ENCODE measurements at places on chromosomes 13 and 19.

- DNase-seq: no peak
Measured at GRCh38 chr19:41997121-41997850, 3.3 kb upstream of the ATP1A3 start.

DNA sequence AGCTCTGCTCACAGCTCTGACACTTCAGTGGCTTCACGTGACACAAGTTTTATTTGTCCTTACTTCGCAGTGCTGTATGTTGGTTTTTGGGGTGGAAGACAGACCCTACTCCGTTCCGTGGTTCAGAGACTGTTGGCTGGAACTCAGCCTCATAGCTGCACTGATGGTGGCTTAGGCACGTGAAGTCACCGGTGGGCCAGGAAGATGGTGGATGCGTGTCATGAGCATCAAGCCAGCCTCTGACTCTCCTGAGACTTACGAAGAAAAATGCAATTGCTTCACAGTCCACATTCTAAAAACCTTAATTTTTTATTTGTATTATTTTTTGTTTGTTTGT, 161.4 kb upstream of the SOX1 start:
- no peak for DNase-seq

- DNase-seq: no peak
Measured at GRCh38 chr13:110116072-110116487, 190.9 kb downstream of the COL4A1 start.

DNA sequence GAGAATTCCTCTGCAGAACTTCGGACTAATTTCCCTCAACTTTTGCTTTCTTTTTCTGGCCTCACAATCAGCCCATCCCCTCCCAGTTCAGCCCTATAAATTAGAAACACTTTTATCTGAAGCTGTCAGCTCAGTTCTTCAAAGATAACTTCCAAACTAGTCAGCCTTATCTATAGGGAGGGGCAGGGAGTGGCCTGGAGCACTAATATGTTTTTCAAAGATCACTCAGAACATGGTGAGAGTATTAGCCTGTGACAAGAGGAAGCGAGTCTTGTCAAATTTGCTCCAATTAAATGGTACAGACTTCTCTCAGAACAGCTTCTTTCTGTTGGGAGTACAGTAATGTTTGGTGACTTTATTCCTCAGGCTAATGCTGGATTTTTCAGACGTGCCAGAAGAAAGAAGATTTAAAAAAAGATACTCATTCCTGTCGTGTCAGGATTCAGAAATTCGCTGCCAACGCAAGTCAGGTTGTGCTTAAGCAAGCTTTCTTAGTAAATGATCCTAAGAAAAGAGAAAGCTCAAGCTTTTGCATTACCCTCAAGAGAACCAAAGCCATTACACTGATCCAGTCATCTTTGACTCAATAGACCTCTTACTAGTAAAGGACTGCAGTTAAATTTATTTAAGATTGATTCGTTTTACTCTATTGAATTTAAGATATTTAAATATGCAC, 1033.6 kb downstream of the SLITRK5 start:
- no peak for DNase-seq

GRCh38 chr19:14096272-14096992, 5.9 kb upstream of the SAMD1 start:
- DNase-seq: no peak

DNA sequence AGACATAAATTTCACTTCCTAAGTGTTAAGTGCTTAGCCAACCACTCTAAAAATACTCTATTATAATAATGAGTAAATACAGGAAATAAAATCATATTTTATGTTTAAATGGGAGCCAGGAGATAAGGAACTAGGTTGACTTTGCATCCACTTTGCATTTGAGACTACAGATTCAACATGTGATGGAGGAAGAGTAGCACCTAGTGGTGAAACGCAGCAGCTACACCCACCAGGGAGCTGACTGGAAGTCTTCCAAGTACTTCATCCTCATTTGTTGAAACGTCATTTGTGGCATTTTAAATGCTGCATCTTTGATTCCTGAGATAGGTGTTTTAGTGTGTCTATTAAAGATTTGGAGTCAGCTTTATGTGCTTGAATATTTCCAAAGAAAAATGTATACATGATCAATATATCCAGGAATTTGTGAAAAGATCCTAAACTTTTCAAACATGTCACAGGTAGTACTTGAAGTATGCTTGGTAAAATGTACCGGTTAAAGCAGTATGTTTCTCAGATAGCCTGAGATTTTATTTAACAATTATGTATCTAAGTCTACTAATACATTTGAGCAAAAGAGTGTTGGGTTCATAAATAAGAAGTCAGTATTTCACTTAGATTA, 17.4 kb upstream of the KCTD12 start:
- DNase-seq: peak; percentile 39

GRCh38 chr19:54024660-54025059, 33.2 kb downstream of the CACNG6 start:
- DNase-seq: no peak

- DNase-seq: no peak
Measured at GRCh38 chr13:26663791-26664190, 96.8 kb downstream of the GPR12 start.

DNA sequence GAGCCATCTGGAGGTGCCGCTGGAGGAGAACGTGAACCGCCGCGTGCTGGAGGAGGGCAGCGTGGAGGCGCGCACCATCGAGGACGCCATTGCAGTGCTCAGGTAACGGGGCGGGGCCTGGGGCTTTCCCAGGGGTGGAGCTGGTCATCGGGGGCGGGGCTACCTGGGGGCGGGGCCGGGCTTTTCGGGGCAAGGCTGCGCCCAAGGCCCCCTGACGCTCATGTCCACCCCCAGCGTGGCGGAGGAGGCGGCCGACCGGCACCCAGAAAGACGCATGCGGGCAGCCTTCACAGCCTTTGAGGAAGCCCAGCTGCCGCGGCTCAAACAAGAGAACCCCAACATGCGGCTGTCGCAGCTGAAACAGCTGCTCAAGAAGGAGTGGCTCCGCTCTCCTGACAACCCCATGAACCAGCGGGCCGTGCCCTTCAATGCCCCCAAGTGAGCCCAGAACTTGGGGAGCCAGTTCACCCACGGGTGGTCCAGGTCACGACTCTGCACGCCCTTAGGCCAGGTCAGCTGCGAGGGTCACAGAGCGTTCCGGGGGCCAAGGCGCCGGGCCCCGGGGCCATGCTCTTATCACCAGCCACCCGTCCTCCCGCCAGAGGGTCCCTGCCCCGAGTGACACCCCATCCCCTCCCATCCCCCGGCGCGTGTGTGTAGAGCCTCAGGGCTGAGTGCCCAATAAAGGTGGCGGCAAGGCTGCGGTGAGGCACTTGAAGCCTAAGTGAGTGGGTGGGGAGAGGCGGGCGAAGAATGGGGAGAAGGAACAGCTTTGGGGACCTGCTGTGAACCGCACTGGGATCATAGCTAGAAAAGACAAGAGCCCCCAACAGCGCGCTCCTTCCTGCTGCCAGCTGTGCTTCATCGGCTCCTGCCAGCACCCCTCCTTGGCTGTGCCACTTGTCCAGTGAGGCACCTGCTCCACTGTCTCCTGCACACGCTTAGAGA, 10.7 kb downstream of the CCDC124 start:
- no peak for DNase-seq

Measured in nucleus accumbens (tissue), 56 donors.